Psoas muscle (tissue), 8 donors: ENCODE measurements at places on chromosomes 7 and 10. TPM values are rescaled to one million over a fixed set of nuclear protein-coding genes. Genes with fewer than 3 reads are reported as not detected.

The SYT15B gene
- 0.36 TPM for total RNA-seq

The MMRN2 gene
- total RNA-seq: 23.2 TPM

The CTNNA3 gene
- total RNA-seq: 66.2 TPM

The UPK3BL2 gene
- total RNA-seq: 11.1 TPM

The FAM25C gene
- not detected for total RNA-seq

GRCh38 chr7:135842446-135843179 is 94.0 kb upstream of the FAM180A start:
- no peak overlapping the region for H3K27ac ChIP-seq
- no peak overlapping the region for H3K4me3 ChIP-seq
- no peaks in the 10 kb centered on the region for H3K36me3 ChIP-seq
- H3K27me3 ChIP-seq: no peaks in the 10 kb centered on the region

DNA sequence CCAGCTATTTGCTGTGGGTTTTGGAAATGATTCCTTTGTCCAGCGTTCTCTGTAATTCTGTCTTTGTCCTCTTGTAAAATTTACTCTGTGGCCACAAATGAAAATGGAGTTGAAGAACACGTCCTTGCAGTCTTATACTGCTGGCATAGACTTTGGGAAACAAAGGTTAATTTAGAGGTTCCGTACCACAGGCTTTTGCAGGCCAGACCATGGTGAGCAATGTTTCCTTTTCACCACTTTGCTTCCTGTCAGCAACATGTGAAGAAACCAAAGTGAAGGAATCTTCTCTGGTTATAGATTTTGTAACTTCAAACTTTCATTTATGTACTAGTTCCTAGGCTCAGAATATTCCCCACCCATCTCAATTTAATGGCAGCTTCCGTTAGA is 488.5 kb downstream of the MDFIC start:
- no peak for DNase-seq
- no peaks in the 10 kb centered on the region for H3K27me3 ChIP-seq
- H3K27ac ChIP-seq: no peak overlapping the region
- no peaks in the 10 kb centered on the region for H3K4me1 ChIP-seq

- H3K27me3 ChIP-seq: no peaks in the 10 kb centered on the region
- H3K4me1 ChIP-seq: no peaks in the 10 kb centered on the region
- no peak overlapping the region for H3K27ac ChIP-seq
- DNase-seq: no peak
- no peak overlapping the region for H3K4me3 ChIP-seq
Observed at GRCh38 chr7:132646052-132646451, 69.8 kb upstream of the PLXNA4 start.

- peaks cover 8% of the 10 kb centered on the region for H3K36me3 ChIP-seq
- peak overlapping the region; percentile 86 for H3K27ac ChIP-seq
- no peaks in the 10 kb centered on the region for H3K27me3 ChIP-seq
- no peak for DNase-seq
- peaks cover 93% of the 10 kb centered on the region for H3K4me1 ChIP-seq
Observed at GRCh38 chr7:32879460-32879859, 12.1 kb downstream of the KBTBD2 start.

- DNase-seq: no peak
- no peaks in the 10 kb centered on the region for H3K36me3 ChIP-seq
- H3K4me1 ChIP-seq: no peaks in the 10 kb centered on the region
- no peaks in the 10 kb centered on the region for H3K27me3 ChIP-seq
Observed at GRCh38 chr10:96645191-96645721, 58.4 kb upstream of the TM9SF3 start.

DNA sequence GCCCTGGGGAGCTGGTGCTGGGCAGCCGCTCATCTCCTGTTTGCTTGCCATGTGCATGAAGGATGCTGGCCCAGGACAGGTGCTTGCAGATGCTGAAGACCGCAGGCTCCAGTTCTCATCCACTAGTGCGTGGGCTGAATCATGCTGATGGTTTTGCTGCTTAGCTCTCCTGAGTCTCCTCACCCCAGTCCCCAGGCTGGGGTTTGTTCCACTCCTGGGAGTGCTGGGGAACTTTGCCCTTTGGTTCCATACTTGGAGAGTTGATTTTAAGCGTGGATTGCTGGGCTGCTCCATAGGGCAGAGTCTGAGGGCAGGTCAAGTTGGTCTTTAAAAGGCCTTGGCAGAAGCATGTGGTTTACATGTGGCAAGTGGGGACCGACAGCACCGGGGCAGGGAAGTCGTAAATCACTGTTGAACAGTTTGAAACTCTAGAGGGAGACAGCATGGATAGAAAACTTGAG is 9.1 kb downstream of the DYNC2I1 start:
- no peaks in the 10 kb centered on the region for H3K27me3 ChIP-seq
- peak overlapping the region; percentile 86 for H3K27ac ChIP-seq
- H3K4me1 ChIP-seq: peaks cover 12% of the 10 kb centered on the region

- H3K4me1 ChIP-seq: peaks cover 24% of the 10 kb centered on the region
- no peak overlapping the region for H3K27ac ChIP-seq
- no peak for DNase-seq
- H3K4me3 ChIP-seq: no peak overlapping the region
Observed at GRCh38 chr7:107210400-107210799, 41.6 kb downstream of the HBP1 start.

DNA sequence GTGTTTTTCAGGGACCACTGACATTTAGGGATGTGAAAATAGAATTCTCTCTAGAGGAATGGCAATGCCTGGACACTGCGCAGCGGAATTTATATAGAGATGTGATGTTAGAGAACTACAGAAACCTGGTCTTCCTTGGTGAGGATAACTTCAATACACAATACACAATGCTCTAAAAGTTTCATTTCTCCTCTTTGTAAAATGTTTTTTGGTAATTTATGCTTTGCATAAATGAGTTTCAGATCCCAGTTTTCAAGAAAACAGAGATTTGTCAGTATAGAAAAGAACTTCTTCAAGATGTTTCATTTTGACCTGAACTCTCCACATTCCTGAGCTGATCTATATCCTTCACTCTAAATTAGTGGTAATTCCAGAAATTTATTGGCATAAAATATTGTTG is 14.2 kb downstream of the ZNF92 start:
- DNase-seq: no peak
- H3K36me3 ChIP-seq: peaks cover 22% of the 10 kb centered on the region
- H3K27ac ChIP-seq: no peak overlapping the region
- H3K27me3 ChIP-seq: no peaks in the 10 kb centered on the region
- H3K4me1 ChIP-seq: peaks cover 8% of the 10 kb centered on the region
- H3K4me3 ChIP-seq: no peak overlapping the region

DNA sequence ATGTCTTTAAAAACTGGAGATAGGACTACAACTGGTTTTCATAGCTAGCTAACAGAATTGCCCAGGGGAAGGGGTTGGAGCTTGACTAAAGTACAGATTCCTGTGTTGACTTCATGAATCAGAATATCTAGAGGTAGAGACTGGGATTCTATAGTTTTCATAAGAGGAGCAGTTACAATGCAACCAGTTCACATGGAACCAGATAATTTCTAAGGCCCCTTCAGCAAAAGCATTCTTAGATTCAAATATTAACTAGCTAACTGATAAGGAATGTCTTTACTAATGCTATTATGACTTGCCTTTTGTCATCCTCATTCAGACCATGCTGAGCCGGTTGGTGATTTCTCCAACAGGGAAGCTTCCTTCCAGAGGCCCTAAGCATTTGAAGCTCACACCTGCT is 5.7 kb downstream of the WEE2 start:
- no peak for DNase-seq
- H3K27ac ChIP-seq: no peak overlapping the region
- H3K4me3 ChIP-seq: no peak overlapping the region
- H3K36me3 ChIP-seq: no peaks in the 10 kb centered on the region
- no peaks in the 10 kb centered on the region for H3K4me1 ChIP-seq
- H3K27me3 ChIP-seq: no peaks in the 10 kb centered on the region

DNA sequence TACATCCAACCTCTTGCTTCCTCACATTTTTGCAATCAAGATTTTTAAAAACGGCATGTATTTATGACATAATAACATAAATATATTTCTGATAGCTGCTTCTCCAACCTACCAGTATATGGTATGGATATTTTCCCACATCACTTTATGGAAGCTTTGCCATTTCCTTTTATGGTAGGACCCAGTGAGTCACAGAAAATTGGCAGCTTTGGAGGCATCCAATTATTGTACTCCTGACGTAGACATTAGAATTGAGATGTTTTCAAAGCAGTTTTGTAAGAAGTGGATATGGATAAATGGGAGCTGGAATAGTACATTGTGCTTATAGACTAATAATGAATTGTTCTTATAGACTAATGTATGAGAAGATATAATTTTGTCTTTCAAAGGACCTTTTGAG is 23.8 kb upstream of the BICC1 start:
- H3K4me1 ChIP-seq: no peaks in the 10 kb centered on the region
- no peak for DNase-seq
- H3K27me3 ChIP-seq: no peaks in the 10 kb centered on the region

- no peaks in the 10 kb centered on the region for H3K27me3 ChIP-seq
- no peak overlapping the region for H3K4me3 ChIP-seq
- no peak for DNase-seq
- no peak overlapping the region for H3K27ac ChIP-seq
- no peaks in the 10 kb centered on the region for H3K36me3 ChIP-seq
Observed at GRCh38 chr10:1377740-1378397, 321.7 kb downstream of the WDR37 start.

DNA sequence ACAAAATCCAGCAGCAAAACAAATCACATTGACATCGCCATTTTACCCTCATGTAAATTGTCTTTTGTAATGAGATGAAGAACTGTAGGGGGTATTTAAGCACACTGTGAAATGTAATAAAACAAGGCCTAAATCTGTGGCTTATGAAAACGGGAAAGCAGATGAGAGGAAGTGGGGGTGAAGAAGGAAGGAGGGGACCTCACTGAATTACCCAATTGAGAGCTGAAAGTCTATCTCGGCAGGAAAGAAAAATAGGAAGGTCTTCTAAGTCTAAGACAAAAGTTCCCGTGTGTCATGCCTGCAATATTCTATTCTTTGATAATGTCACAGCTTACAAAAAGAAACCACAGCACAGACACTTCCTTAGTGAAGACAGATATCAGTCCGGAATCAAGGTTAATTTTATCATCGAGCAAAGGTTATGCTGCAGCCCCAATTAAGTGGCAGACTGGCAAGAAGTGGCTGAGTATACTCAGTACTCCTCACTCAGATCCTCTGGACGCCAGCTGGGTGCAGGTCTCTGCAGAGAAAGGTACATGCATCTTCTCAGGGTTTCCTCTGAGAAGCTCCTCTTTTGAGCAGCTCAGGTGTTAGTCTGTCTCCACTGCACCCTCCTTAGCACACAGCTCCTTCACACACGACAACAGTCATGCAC is 239.7 kb downstream of the FANK1 start:
- DNase-seq: no peak
- no peak overlapping the region for H3K4me3 ChIP-seq
- no peaks in the 10 kb centered on the region for H3K27me3 ChIP-seq
- no peaks in the 10 kb centered on the region for H3K4me1 ChIP-seq
- no peaks in the 10 kb centered on the region for H3K36me3 ChIP-seq
